ENCODE measurements at places on chromosomes 16 and 17.

DNA sequence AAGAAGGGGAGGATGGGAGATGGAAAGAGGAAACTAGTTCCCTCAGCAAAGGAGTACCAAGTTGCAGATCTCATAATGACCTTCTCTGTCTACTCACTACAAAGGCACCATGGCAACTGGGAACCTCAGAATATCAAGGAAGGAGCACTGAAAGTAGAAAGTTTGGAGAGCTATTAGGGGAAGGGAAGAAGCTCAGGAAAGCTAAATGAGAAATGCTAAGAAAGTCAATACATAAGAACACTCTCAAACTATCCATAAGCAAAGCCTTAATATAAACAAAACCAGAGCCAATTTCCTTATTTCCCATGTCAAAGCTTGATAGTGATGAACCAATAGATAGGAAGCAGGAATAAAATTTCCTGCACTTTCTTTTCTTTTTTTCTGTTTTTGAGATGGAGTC is 57.9 kb upstream of the C17orf78 start:
- DNase-seq = no peak

GRCh38 chr16:5971106-5971505 is 873.5 kb upstream of the EEF2KMT start:
- no peak for DNase-seq

- DNase-seq = no peak
Observed at GRCh38 chr17:64774888-64775540, 112.9 kb upstream of the SMURF2 start.

GRCh38 chr17:9878786-9879525 is 26.1 kb downstream of the RCVRN start:
- no peak for DNase-seq

DNA sequence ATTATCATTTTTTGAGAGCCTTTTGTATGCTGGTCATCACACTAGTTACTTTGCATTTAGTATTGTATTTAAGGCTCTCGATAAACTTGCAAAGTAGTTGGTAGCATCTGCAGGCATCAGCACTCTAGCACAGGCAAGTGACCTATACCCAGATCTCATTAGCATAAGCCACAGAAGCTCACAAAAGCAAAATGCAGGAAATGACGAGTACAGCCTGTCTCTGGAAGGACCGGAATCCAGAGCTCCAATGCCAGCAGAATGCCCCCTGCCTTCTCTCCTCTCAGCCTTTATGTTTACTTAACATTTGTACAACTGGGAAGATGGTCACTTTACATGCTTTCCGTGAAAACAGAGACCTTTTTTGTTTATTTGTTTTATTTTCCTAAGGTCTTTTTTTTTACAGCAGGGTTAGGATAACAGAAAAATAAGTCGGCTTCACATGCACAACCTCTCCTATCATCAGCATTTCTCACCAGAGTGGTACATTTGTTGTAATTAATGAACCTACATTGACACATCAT is 45.4 kb upstream of the MYOCD start:
- no peak for DNase-seq

DNA sequence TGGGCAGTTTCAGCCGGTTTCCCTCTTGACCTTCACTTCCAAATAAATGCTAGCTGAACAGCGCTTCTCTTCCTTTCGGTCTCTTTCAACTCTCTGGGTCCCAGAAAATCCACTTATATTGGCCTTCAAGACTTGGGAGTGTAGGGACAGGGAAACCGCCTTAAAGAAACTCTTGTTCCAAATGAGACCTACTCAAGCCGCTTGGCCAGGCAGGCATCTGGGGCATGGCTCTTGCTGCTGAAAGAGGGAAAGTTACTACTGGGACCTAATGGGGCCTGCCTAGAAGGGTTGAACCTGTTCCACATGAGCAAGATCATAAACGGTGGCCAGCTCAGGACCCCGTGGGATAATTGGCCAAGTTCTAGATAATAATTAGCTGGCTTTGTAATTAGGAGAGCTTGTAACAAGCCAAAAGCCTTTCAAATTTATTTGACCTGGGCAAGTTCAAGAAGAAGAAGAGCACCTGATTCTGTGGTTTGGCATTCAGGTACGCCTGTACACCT is 13.2 kb downstream of the CDH1 start:
- DNase-seq = no peak

Data from right renal cortex interstitium (tissue), 3 donors.